ENCODE measurements at places on chromosomes 5 and 9.

- peak; percentile 12 for DNase-seq
These were observed 141.6 kb downstream of the NR3C1 start for GRCh38 chr5:143261748-143262392.

DNA sequence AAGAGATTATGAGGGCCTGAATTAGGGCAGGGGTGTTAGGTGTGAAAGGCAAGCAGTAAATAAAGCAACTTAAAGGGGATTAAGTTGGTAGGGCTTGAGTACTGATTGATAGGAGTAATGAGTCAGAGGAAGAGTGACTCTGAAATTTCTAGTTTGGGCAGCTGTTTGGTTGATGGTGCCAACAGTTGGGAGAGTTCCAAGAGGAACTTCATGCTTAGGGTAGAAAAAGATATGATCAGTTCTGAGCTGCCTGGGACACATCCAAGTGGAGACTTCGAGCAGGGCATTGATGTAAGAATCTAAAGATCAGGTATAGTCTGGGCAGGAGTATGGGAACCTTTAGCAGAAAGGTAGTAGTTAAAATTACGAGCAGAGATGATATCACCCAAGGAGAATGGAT lies 10.2 kb downstream of the MAMDC2 start:
- no peak for DNase-seq

- DNase-seq: no peak
These were observed 71.9 kb downstream of the DAPK1 start for GRCh38 chr9:87569518-87569917.

GRCh38 chr5:17005107-17005828 lies 69.2 kb upstream of the MYO10 start:
- no peak for DNase-seq

GRCh38 chr5:131991593-131992324 lies 19.7 kb downstream of the ACSL6 start:
- no peak for DNase-seq

GRCh38 chr9:105877721-105878120 lies 183.4 kb downstream of the TMEM38B start:
- DNase-seq: no peak

DNA sequence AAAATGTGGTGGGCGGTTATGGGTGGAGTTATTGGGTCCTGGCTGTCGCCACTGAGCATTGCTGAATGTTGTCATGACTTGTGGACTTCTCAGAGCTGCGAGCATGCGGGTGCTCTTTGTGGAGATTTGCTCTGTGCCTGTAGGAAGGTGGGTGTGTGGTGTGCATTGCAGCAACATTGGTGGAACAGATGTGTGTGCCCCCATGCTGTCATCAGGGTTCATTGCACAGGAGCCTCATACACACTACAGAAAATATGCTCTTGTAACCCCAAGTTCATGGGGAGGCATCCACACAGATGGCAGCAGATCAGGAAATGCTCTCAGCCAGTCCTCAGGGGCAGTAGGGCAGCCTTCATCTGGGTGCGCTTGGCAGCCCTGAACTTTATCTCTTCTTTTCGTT lies 55.9 kb upstream of the PHF2 start:
- DNase-seq: no peak

- no peak for DNase-seq
These were observed 4.6 kb upstream of the TRAF2 start for GRCh38 chr9:136881691-136882108.

- DNase-seq: no peak
These were observed at the start of gene MAMDC4 for GRCh38 chr9:136851941-136852663. TSS of gene MAMDC4 (plus strand) at chr9:136852346. CDS start at chr9:136852417, 71 bp downstream.

GRCh38 chr5:68740226-68740910 lies 353.4 kb upstream of the SLC30A5 start:
- DNase-seq: no peak

DNA sequence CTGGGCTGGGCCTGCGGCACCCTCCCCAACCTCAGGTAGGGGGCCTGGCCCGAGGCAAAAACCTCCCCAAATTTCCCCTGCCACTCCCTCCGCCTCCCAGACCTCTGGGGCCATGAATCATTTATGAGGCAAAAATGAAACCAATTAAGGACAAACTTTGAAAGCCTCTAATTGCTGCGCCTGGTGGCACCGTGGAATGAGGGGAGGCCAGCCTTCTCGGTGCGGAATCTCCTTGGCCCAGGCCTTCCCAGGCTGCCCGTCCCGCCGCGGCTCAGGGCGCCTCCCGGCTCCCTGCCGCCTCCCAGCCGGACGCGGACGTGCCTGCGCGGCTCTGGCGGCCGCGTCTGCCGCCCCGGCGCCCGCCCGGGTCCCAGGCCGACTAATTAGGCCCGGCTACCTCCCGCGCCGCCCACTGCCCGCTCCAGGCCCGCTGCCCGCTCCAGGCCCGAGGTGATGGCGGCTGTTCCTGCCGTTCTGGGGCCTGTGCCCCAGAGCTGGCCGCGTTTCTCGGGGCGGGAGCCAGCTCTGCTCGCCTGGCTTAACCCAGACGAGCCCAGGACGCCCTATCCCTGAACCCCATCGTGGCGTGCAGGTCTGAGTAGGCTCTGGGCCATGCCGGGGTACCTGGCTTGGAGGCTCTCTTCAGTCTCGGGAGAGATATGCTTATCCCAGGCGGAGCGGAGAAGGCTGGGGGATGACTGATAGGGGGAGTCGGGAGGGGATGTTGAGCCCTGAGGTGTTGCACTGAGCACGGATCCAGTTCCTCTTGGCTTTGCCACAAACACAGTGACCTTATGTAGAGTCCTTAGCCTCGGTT lies 20.1 kb downstream of the CXXC5 start:
- peak; percentile 37 for DNase-seq

DNA sequence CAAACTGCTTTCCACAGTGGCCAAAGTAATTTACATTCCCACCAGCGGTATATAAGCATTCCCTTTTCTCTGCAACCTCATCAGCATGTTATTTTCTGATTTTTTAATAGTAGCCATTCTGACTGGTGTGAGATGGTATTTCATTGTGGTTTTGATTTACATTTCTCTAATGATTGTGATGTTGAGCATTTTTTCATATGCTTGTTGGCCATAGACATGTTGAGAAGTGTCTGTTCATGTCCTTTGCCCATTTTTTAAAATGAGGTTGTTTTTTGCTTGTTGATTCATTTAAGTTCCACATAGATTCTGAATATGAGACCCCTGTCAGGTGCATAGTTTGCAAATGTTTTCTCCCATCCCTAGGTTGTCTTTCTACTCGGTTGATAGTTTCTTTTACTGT lies 254.5 kb upstream of the MPDZ start:
- DNase-seq: no peak

DNA sequence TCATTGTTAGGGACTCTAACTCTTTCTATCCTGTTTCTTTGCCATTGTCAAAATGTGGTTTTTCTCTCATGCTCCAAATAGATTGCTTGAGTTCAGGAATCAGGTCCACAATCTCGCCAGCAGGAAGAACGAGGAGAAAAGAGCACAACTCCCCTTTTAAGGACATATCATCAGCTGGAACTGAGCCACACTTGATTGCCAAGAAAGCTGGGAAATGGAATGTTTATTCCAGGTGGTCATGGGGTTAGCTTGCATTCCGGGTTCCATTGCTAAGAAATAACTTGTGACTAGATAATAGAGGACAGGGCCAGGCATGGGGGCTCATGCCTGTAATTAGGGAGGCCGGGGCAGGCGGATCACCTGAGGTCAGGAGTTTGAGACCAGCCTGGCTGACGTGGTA lies 32.4 kb upstream of the C9orf57 start:
- no peak for DNase-seq

DNA sequence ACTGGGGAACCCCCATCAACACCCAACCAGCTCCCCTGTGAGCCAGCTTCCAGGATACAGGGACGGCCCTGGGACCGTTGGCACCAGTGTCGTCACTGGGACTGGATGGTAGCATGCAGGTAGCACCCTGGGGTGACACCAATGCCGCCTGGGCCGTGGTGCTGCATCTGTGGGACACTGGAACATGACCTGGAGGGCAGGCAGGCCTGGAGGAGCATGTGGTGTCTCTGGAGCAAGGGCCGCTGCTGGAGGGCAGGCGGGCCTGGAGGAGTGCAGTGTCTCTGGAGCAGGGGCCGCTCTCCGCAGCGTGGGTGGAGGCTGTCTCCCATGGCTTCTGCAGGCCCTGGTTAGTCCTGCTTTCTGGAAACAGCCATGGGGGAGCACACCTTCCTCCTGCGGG lies 13.1 kb downstream of the LPCAT1 start:
- no peak for DNase-seq

DNA sequence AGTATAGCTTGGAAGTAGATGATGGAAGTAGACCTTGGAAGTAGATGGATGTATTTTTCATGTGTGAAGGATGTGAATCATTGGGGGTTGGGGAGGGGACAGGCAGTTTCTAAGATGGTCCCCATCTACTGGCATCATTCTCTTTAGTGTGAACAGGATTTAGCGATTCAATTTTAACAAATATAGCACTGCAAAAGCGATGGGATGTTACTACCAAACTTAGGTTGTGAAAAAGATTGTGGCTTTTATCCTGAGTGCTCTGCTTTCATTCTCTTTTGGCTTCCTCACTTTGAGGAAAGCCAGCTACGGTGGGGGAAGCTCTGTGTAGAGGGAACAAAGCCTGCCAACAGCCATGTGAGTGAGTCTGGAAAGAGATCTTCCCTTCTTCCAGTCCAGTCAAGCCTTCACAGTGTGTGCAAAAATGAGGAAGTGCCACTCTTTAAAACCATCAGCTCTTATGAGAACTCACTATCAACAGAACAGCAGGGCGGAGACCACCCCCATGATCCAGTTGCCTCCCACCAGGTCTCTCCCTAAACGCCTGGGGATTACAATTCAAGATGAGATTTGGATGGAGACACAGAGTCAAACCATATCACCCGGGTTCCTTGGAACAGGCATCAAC lies 441.4 kb downstream of the SH3GL2 start:
- no peak for DNase-seq

- no peak for DNase-seq
These were observed 81.9 kb upstream of the TLR4 start for GRCh38 chr9:117622347-117622746.

- no peak for DNase-seq
These were observed 34.8 kb upstream of the MAST4 start for GRCh38 chr5:66561256-66561990.

- no peak for DNase-seq
These were observed 49.1 kb downstream of the ARHGAP26 start for GRCh38 chr5:142819292-142819691.

GRCh38 chr9:132708769-132709430 lies 38.6 kb downstream of the GTF3C4 start:
- DNase-seq: no peak

GRCh38 chr5:139636207-139636792 lies 11.8 kb upstream of the CXXC5 start:
- DNase-seq: peak; percentile 90

- no peak for DNase-seq
These were observed 32.0 kb upstream of the TMED7 start for GRCh38 chr5:115657881-115658233.

DNA sequence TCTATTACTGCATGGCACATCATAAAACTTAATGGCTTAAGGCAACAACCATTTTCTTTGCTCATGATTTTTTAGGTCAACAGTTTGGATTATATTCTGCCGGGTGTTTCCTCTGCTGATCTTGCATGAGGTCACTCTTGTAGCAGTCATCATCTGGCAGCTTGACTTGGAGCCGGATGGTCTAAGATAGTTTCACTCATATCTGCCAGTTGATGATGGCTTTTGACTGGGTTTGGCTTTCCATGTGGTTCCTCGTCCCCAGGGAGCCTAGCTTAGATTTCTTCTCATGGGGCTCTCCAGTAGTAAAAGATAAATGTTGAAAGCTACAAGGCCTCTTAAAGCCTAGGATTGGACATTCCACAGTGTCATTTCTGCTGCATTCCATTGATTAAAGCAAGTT lies 27.4 kb downstream of the LNPEP start:
- DNase-seq: peak; percentile 24

DNA sequence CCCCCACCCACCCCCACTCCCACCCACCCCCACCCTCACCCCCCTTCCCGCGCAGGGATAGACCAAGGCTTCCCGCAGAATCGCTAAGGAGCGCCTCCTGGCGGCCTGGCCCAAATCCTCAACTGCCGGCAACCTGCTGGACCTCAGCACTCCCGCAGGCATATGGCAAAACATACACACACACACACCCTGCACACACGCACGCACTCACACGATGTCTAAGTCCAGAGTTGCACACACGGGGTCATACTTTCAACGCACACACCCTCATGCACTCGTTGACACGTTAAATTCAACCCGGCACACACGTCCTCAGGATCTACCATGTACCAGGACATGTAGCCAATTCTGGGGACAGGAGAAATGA lies 1.7 kb downstream of the CPLX2 start:
- no peak for DNase-seq

DNA sequence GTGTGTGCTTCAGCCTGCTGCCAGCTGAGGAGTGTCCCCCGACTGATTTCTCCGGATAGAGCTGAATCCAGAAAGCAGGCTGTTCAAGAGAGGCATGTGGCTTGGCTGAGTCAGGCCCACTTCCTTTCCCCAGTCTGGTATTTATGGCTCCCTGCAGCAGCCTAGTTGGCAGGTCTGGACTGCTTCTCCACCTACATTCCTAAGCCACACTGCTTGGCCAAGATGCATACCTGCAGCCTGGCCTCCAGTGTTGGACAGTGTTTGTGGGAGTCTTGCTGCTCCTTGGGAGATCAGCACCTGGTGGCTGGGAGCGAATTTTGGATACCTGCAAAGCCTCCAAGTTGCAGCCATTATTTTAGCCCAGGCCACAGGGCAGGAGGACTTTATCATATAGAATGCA lies 670.8 kb downstream of the ACTL7B start:
- DNase-seq: no peak

DNA sequence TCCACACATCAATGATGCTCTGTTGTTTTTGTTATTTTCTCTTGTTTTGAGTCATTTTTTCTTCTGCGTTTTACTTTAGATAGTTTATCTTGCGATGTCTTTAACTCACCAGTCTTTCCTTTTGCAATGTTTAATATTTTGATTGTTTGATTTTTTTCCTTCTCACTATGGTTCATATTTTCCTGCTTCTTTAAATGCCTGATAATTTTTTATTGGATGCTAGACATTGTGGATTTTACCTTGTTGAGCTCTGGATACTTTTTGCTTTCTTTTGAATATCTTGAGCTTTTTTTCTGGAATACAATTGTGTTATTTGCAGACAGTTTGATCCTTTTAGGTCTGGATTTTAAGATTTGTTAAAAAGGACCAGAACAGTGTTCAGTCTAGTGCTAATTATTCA lies 55.2 kb upstream of the GAS1 start:
- DNase-seq: no peak

DNA sequence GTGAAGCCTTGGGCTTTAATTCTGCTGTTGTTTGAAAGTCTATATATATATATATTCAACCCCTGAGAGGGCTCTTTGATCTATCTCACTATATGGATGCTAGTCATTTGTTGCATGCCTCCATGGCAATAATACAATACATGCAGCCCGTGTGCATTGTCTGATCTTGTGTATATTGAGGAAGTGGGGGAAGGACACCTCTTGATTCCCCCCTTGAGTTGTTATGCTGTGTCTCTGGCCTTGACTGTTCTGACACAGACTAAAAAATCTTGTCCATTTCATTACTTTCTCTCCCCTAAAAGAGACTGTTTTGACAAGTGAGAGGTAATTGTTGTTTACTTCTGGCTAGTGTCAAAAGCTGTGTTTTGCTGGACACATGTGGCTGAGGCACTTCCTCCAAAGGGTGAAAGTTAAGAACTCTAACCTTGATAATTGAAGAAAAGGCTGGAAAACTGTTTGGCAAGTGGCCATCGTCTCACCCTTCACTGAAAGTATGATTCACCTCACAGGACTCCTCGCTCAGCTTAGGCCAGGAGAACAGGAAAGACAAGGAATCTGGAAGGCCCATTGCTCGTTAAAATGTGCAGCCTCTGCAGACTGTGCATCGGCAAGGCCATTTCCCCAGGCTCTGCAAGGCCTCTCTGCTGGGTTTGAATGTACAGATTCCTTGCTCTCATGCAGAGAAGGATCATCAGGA lies 304.0 kb downstream of the PRELID2 start:
- DNase-seq: no peak
